ENCODE measurements at places on chromosomes 16 and 17.

DNA sequence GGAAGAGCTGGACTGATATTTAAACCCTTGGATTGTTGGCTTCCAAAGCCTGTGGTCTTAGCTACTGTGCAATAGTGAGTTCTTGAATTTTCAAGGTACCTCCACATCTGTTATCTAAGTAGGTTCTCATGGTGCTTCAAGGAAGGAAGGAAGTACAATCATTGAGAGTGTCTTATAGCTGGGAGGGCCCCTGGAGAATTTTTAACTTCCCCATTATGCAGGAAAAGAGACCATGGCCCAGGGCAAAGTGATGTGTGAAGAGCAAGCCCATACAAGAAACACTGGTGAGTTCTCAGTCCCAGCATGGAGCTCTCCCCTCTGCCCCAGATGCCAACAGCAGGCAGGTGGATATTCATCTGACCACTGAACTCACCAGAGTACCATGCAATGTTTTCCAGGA is 169.0 kb upstream of the IRX6 start:
- DNase-seq: no peak

GRCh38 chr16:50887500-50888298 is 145.8 kb downstream of the CYLD start:
- DNase-seq: no peak

DNA sequence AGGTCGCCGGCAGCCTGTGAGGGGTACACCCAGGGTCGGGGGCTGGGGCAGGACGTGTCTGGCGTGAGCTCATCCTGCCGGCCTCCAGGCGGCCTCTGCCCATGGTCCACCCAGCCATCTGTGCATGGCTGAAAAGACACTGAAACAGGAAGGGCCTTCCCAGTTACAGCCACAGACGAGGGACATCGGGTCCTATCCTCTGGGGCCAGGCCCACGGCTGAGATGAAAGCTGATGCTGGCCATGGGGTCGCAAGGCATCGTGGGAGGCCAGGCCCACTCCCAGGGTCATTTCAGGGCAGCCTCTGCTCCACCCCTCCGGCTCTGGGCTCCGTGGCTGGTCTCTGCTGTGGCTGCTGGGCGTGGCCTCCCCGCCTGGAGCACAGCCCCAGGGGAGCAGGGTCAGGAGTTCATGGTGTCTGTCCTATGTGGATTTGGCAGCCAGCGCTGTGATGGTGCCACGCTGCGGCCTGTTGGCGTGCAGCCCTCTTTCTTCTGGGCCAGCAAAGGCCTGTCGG is 16.6 kb upstream of the ATP6V0C start:
- DNase-seq: no peak

GRCh38 chr17:39564211-39564848 is 43.4 kb downstream of the NEUROD2 start:
- DNase-seq: no peak

GRCh38 chr17:40779181-40779909 is 3.0 kb downstream of the KRT27 start:
- DNase-seq: peak; percentile 1

DNA sequence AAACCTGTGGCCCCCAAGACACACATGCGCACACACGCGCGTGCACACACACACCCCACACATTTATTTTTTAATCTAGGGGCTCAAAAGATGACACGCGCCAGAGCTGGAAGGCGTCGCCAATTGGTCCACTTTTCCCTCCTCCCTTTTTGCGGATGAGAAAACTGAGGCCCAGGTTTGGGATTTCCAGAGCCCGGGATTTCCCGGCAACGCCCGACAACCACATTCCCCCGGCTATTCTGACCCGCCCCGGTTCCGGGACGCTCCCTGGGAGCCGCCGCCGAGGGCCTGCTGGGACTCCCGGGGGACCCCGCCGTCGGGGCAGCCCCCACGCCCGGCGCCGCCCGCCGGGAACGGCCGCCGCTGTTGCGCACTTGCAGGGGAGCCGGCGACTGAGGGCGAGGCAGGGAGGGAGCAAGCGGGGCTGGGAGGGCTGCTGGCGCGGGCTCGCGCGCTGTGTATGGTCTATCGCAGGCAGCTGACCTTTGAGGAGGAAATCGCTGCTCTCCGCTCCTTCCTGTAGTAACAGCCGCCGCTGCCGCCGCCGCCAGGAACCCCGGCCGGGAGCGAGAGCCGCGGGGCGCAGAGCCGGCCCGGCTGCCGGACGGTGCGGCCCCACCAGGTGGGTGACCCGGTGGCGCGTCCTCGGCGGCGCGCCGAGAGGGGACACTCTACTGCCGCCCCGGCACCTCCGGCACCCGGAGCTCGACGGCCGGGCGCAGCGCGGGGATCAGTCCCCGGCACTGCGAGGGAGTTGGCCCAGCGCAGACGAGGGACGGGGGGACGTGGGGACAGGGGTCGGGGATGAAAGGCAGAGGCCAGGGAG is at the start of gene STAT5A:
STAT5A (plus strand) TSS at position 522 of the 826 bp plus-strand sequence. CDS start 914 bp downstream, outside the sequence.
- DNase-seq: peak; percentile 80

- DNase-seq: no peak
Observed at GRCh38 chr16:112153-112840, 26.2 kb downstream of the NPRL3 start.

DNA sequence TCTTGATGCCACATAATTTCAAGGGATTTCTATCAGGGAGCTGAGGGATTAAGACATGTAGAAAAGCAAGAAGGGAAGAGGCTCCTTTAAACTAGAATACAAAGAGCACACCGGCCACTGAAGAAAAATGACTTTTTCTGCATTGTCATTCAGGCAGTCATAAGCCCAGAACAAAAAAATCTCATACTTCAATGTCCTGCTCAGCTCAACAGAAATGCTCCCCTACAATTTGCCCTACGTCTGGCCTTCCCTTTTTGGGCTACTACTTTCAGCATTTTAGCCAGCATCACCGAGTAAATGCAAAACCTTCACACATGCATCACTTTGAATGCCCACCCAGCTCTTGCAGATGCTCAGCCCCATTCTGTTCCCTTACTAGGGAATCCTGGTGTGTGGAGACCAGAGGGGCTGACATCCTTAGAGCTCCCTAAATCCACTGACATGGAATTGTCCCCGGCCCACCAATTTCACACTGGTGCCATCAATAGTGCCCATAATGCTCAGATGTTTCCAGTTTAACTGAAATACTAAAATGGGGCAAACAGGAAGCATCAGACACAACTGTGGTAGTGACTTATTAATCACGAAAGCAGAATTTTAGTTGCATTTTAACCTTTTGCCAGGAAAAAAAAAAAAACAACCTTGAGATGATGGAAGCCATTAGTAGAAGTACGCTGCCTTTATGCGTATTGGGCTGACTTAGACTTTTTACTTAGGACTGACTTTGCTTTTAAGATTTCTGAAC is 2.7 kb downstream of the MAP3K14 start:
- DNase-seq: no peak

- DNase-seq: no peak
Observed at GRCh38 chr16:17251496-17251895, 219.3 kb downstream of the XYLT1 start.

DNA sequence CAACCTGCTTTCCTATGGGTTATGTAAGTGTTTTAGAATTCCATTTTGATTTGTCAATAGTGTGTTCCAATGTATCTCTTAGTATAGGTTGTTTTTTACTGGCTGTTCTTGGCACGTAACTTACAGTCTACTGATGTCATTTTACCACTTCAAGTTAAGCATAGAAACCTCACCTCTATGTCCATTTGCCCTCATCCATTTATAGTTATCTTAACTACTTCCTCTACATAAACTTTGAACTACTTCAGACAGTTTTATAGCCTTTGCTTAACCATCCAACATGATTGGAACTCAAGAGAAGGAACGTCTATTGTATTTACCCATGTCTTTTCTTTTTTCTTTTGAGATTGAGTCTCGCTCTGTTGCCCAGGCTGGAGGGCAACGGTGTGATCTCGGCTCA is 64.5 kb upstream of the GNG13 start:
- DNase-seq: no peak

DNA sequence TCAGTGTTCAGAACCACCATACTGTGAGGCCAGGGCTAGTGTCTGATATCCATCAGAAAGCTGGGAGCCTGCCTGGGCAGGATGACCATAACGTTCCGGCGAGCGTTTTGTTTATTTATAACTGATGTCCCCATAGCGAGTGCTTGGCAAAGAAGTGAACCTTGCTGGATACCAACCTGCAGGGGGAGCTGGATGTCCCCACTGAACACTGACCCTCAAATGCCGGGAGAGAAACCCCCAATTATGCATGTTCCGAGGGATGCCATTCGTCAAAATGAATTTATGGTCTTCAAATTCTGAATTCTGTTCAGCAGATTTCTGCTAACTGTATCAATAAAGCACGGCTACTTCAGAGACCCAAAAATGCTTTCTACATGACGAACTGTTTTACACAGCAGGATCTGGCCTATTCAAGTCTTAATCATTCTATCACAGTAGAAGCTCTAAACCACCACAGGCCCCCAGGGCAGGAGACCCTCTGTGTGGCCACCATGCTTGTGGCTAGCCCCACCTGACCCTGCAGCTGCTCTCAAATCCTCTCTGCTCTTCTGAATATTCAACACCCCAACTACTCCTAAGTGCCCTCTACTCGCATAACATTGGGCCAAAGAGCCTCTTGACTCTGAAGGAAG is 15.2 kb downstream of the MED24 start:
- no peak for DNase-seq

- DNase-seq: no peak
Observed at GRCh38 chr17:395179-395578, 42.6 kb upstream of the RPH3AL start.

GRCh38 chr17:11641521-11642275 is 43.4 kb downstream of the DNAH9 start:
- DNase-seq: no peak

GRCh38 chr16:27407133-27407532 is 5.2 kb downstream of the IL21R start:
- no peak for DNase-seq

GRCh38 chr16:53968454-53968853 is 264.5 kb downstream of the FTO start:
- DNase-seq: no peak

DNA sequence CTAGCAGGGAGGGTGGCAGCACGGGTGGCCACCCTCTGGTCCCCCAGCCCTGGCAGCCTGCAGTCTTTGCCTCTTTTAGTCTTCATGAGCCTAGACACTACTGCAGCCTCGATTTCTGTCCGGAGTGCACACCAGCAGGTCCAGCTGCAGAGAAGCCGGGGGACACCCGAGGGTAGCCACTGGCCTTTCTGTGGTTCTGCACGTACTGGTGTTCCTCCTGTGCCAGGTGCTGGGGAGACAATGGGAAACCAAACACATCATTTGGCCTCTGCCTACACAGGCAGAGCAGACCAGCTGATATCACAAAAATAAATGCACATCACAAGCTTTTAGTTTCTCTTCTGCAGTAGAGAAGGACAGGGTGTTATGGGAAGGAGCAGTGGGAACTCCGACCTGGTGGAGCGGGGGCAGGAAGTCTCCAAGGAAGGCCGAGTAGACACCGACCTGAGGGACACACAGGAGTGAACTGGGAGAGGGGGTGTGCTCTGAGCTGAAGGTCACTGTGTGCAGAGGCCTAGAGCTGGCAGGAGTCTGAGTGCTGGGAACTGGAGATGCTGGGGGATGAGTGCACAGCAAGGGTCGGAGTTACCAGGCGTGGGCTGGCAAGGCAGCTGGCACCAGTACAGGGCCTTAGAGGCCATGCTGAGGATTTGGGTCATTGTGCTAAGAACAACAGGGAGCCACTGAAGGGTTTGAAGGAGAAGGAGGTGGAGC is 23.1 kb downstream of the GPT2 start:
- no peak for DNase-seq

- DNase-seq: peak; percentile 50
Observed at GRCh38 chr16:79269211-79269863, 331.2 kb downstream of the MAF start.

GRCh38 chr17:75194879-75195278 is 10.6 kb upstream of the NUP85 start:
- no peak for DNase-seq

DNA sequence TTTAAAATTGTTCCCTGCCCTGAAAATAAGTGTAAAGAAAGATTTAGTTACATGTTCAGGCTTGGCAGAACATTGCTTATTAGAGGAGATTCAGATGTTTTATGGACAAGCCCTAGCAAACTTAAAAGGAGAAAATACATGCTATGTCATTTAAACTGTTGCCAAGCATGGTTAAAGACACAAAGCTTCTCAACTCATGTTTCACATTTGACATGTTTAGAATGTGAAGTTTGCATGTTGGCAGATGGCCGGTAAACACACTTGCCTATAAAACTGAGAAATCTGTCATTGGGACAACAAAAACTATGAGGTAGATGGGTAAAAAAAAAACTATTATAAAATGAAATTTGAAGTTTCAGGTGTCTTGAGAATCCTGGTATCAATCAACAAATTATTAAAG is 5.8 kb downstream of the KRTAP29-1 start:
- no peak for DNase-seq

DNA sequence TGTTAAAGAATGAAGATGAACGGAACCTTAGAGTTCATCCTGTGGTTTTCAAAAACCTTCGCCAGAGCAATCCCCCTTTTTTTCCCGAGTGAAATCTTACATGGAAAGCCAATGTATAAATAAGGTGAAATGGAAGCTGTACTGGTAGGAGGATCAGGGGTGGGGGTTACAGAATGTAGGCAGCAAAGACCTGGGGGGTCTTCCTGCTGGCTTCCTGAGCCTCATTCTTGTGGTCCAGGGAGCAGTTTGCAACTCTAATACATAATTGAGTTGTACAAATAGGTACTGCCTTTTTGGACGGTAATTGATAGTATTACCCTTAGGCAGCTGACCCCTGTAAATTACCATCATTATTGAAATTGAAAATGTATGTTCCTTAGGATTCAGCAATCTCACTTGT is 34.1 kb downstream of the KSR1 start:
- DNase-seq: no peak

DNA sequence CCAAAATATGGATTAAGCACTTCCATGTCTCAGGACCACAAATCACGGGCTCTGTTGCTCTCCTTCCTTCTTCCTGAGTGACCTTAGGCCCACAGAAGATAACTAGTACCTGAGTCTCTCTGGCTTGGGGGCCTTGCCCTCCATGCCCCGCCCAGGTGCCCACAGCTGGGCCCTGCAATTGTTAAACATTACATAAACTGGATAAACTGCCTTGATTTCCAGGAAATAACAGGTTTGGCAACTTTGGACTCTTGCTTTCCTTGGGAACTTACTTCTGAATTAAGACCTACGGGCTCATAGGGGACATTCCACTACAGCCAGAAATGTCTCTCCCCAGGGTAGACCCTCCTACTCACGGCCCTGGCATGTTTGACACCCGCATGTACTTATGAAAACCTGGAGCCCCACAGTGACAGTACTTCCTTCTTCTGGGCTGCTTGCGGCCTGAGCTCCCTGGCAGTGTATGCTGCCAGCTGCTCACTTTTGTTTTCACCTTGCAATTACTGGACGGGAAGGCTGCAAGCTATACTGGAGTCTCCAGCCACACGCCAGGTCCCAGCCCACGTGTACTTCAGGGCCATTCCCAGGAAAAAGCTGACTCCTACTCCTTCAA is 2.3 kb upstream of the UBALD2 start:
- no peak for DNase-seq

Data from CD4-positive, alpha-beta T cell treated with Interferon alpha-2 for 1 hour (primary cell).